ENCODE measurements at places on chromosomes 5 and 9.

- DNase-seq: no peak
These were observed 164.3 kb downstream of the ENC1 start for GRCh38 chr5:74476046-74476818.

GRCh38 chr9:37290940-37291485 is 131.5 kb upstream of the GRHPR start:
- DNase-seq: no peak

DNA sequence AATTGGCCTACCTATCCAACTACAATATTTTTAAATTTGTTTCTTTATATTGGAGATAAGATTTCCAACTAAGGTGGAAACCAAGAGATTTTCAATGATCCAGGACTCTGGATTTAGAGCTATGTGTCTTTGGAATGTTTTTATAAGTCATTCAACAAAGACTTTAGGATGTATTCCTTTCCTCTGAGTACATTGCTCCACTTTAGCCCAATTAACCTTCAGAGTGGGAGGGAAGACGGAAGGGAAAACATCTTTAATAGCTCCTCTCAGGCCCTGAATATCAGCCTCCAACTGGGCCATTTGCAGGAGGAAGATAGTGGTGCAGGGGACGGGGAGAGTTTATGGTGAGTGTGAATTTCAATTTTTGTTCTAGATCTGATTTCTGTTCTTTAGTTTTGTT is 239.2 kb downstream of the PIK3R1 start:
- no peak for DNase-seq

DNA sequence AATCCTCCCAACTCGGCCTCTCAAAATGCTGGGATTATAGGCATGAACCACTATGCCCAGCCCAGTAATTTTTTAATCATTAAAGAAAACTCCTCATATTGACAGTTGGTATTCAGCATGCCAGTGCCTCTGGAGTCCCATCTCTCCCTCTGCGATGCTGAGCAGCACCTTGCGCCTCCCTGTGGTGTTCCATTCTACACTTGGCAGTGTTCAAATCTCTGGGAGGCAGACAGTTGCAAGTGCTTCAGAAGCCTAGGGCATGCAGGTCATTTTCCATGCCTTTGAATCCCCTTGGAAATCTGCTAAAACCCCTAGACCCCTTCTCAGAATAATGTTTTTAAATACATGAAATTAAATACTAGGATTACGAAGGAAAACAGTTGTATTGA is 41.3 kb downstream of the GARNL3 start:
- DNase-seq: no peak

DNA sequence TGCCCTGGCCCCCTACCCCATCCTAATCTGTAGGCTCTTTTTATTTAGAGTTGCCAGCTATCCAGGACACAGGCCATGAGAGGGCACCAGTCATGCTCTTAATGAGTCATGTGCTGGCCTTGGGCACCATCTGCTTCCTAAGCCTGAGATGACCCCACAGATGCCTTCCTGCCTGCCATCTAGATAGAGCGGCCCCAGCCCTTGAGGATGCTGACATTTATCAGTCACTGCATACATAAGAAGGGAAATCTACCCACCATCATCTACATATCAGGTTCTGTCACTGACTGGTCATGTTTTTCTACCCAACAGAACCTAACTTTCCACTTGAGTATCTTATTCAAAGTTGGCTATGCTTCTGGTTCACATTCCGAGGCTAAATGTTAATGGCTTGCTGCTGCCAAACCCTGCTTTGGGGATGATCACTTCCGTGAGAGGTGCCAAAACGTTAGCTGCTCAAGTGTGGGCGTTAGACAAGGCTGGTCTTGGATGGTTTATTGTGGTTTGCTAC is 49.9 kb upstream of the TTC23L start:
- no peak for DNase-seq

DNA sequence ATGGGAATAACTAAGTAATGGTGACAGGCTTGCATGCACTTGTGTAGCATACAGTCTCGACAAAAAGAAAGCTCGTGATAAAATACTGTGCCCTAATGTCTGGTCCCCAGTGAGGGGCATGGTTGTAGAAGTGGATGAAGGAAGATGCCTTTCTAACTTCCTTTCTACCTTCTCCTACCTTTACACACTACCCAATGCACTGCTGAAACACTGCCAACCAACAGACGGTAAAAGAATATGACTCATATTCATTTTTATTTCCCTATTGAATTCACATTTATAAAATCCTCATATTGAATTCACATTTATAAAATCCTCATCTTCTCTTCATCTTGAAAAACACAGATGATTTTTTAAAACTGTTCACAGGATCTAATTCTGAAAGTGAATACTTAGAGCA is 223.0 kb downstream of the PJA2 start:
- DNase-seq: no peak

GRCh38 chr5:180251141-180251540 is 40.7 kb downstream of the MAPK9 start:
- no peak for DNase-seq

- no peak for DNase-seq
These were observed 274.1 kb downstream of the SMARCA2 start for GRCh38 chr9:2289263-2289662.

DNA sequence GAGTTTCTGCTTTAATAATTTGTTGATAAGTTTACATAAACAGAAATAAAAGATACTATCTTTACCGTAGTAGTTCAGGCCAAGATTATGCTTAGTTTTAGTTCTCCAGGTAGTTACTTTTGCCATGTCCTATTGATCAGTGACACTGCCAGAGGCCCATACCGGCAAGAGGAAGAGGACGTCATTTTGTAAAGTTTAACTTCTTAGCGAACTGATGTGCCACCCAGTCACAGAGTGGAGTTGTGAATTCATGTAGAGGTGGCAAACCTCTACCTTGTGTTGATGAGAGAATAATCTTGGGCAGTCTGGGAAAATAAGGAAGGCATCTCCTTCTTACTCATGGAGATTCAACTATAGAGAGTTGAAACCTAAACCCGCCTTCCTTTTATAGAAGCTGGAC is 21.8 kb downstream of the RGMB start:
- no peak for DNase-seq

DNA sequence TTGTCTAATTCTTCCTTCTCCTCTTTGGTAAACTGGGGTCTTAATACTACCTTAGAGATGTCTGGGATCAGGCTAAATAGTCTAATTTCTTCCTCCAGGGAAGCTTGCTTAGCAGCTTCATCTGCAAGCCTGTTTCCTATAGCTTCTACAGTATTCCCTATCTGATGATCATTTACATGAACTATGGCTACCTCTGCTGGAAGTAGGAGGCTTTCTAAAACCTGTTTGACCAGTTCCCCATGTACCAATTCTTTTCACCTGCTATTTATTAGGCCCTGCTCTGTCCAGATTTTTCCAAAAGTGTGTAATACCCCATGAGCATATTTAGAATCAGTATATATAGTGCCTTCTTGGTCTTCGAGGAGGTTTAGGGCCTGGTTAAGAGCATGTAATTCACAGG is 619.8 kb downstream of the HINT1 start:
- no peak for DNase-seq

GRCh38 chr5:56938858-56939257 is 13.1 kb downstream of the MIER3 start:
- DNase-seq: no peak

DNA sequence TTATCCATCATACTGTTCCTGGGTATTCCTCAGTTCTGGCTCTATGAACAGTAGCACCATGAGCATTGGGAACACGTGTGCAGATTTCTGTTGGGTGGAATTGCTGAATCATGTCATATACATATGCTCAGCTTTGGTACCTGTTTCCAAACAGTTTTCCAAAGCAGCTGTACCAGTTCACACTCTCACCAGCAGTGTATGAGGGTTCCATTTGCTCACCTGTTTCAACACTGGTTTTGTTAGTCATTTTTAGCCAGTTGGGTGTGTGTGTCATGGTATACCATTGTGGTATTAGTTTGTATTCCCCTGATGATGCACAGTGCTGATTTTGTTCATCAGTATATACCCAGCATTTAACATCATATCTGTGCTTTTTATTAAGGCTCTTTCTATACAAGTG is 56.7 kb upstream of the ECM2 start:
- DNase-seq: no peak

DNA sequence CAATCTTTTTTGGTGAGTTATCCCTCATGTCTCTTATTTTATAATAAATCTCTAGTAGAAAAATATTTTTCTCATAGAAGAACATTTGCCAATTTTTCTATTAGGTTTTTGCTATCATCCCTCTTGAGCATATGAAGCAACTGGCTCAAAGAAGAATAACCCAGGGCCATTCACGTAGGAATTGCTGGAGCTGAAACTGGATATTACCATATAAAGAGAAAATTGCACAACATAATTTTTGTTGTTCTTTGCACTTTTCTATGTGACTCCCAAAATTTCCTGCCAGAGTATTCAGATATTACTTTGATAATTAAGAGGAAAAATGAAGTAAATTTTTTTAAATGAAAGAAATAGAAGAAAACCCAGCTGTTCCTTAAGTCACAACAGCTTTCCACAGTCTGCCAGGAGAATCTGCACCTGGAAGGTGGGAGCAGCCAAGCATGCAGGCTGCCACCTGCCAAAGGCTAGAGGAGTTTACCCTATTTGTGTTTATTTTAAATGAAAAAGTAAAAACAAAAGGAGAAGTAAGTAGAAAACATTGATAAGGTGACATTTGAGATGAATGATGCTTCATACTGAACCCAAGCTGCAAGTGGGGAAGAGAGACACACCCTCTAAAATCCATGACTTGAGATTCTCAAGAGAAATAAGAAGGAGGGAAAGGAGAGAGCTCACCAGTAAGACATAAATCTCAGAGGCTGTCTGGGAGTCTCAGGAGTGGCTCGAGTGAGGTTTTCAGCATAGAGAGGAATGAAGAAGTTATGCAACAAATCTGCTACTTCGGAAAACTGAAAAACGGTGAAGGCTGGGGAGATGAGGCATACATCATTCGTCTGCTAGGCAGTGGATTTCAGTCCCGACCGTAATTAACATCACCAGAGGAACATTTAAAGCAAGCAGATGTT is 31.5 kb upstream of the FREM1 start:
- no peak for DNase-seq
